Aorta (tissue), 5 donors: ENCODE measurements at places on chromosomes 2 and 18. TPM values are rescaled to one million over a fixed set of nuclear protein-coding genes. Genes with fewer than 3 reads are reported as not detected.

GRCh38 chr18:25435149-25435782 lies 83.3 kb upstream of the ZNF521 start:
- no peak for DNase-seq

The CYP1B1 gene
- polyA plus RNA-seq = 10.4 TPM

DNA sequence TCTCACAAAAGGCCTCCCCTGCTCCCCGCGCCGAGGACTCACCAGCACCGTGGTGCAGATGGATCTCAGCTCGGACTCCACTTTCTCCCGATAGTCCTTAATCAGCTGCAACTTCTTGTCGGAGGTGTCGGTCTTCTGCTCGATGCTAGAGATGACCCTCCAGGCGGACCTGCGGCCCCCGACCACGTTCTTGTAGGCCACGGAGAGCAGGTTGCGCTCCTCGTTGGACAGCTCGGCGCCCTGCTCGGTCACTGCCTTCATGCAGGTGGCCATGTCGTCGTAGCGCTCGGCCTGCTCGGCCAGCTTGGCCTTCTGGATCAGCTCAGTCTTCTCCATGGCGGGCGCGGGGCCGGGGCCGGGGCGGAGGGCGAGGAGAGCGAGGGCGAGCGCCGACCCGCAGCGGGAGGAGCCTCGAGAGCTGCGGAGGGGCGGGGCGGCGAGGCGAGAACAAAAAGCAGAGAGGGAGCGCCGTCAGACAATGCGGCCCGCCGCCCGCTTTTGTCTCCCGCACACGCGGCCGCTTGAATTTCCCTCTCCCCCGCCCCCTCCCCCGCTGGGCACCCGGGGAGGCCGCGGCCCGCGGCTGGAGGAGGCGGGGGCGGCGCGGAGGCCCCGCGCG lies 571 bp downstream of the YWHAQ start:
- peak; percentile 87 for DNase-seq

- DNase-seq = no peak
These were observed 261.1 kb upstream of the RAB12 start for GRCh38 chr18:8348051-8348720.

- DNase-seq = no peak
These were observed 49.3 kb downstream of the DSEL start for GRCh38 chr18:67467188-67467587.

GRCh38 chr18:36382854-36383253 lies 85.3 kb downstream of the FHOD3 start:
- no peak for DNase-seq

GRCh38 chr18:8088626-8089025 lies 520.6 kb upstream of the RAB12 start:
- no peak for DNase-seq

- DNase-seq = no peak
These were observed 108.3 kb downstream of the HNRNPLL start for GRCh38 chr2:38494394-38494793.

GRCh38 chr2:111066062-111066593 lies 54.6 kb upstream of the BCL2L11 start:
- no peak for DNase-seq

The HDLBP gene
- 221 TPM for polyA plus RNA-seq

- no peak for DNase-seq
These were observed 1099.6 kb upstream of the TMEFF2 start for GRCh38 chr2:193294371-193294770.

The MROH2A gene
- not detected for polyA plus RNA-seq

DNA sequence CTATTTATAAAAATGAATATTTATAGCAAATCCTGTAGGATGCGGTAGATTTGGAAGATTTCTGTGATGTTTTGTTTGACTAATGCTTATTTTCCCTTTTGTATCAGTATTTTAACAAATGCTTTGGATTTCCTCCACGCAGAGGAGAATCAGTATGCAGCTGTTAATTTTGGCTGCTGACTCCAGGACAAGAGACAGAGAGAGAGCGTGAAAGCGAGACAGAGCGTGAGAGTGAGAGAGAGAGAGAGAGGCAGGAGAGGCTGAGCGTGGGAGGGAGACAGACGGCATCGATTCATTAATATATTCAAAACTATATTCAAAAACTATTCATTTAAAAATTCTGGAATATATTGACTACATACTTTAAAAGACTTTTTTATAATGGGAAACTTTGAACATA lies 62.5 kb downstream of the RRM2 start:
- DNase-seq = no peak

The IL37 gene
- not detected for polyA plus RNA-seq

- no peak for DNase-seq
These were observed 2.9 kb downstream of the SETBP1 start for GRCh38 chr18:44683556-44683955.

- DNase-seq = no peak
These were observed 124.2 kb downstream of the SH3RF3 start for GRCh38 chr2:109253217-109253616.

GRCh38 chr2:181426672-181427071 lies 30.5 kb upstream of the ITGA4 start:
- DNase-seq = no peak

The ZNF385B gene
- polyA plus RNA-seq = not detected

The GPR35 gene
- 10.1 TPM for polyA plus RNA-seq

DNA sequence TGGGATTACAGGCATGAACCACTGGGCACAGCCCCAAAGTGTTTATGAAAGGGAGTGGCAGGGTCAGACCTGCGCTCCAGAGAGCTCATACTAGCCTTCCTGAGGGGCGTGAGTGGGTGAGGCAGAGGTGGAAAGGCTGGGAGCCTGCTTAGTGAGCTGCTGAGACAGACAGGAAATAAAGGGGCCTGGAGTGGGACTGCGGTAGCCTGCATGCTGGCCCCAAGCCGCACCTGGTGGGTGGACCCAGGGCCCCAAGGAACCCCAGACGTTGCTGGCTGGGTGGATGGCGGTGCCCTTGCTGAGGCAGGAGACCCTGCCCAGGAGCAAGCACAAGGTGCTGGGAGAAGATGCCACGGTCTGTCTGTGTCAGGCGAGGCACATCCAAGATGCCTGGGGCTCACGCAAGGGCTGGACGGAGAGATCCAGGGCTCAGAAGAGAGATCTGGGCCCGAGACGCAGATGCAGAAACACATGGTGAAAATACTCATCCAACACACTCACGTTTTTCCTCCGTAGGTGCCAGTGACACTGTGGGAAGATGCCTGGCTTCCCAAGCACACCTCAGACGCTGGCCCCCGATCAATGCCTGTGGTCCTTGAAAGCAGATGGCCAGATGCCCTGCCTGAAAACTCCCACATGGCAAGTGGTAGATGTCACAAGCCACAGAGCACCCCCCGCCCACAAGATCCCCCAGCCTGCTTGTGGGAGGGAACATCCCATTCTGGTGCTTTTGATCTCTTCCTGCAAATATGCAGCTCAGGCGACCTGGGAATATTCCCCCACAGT lies 151.1 kb downstream of the GLI2 start:
- peak; percentile 42 for DNase-seq

DNA sequence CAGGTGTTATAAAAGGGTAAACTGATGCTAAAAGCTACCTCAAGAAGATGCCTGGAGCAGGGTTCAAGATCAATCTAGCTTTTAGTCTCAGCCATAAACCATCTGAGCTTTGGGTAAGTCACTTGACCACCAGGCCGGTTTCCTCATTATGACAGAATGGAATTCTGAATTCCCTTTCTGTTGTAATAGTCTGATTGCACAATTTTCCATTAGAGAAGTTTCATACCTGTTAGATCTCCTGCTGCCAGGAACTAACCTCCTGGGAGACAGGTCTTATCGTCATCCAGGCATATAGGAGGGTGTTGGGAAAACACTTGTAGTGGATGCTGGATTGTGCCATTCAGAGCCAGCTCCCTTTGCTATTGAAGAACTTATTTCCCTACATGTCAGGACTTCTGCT lies 272.5 kb downstream of the TDRD15 start:
- DNase-seq = no peak

- no peak for DNase-seq
These were observed 304.7 kb downstream of the TCF4 start for GRCh38 chr18:55283309-55283708.

DNA sequence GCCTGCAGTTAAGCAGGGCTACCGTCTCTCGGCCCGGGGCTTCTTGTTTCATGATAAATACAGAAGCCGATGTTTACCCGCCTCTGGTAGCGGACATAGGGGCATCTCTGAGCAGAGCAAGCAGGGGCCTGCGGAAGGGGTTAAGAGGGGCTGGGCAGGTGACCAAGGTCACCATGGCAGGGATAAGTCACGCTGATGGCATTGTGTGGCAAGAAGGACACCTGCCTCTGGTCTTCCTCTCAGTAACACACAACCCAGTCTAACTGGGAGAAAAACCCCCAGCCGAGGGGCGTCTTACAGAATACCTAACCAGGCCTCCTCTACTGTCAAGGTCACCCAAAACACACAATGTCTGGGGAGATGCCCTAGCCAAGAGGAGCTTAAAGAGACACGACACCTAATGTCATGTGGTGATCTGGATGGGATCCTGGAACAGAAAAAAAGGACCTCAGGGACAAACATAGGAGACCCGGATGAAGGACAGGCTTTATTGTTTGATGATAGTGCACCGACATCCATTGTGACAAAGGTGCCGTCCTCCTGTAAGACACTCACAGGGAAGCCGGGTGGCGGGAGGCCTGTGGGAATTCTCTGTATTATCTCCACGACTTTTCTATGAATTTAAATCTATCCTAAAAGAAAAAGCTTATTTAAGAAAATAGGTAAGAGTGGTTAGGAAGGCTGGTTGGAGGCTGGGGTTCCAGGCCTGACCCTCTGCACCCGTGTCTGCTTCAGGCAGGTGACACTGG lies 24.8 kb downstream of the SH3BP4 start:
- DNase-seq = peak; percentile 59

GRCh38 chr2:8392098-8392866 lies 289.6 kb upstream of the ID2 start:
- DNase-seq = no peak

DNA sequence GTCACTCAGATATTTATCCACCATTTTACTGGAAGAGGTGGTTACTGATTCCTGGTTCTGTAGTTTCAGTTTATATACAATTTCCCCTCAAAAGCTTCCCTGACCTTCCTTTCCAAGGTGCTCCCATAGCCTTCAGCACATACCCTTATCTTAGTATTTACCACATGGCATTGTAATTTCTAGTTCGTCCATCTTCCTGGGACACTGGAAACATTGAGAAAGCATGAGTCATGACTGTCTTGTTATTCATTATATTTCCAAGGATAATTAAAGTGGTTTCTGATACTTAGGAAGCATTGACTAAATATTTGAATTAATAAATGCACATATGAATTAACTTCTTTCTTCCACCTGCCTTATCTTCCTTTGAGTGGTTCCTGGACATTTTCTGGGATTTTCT lies 203.8 kb downstream of the ETAA1 start:
- no peak for DNase-seq

GRCh38 chr2:237418300-237418699 lies 4.3 kb upstream of the COL6A3 start:
- no peak for DNase-seq

DNA sequence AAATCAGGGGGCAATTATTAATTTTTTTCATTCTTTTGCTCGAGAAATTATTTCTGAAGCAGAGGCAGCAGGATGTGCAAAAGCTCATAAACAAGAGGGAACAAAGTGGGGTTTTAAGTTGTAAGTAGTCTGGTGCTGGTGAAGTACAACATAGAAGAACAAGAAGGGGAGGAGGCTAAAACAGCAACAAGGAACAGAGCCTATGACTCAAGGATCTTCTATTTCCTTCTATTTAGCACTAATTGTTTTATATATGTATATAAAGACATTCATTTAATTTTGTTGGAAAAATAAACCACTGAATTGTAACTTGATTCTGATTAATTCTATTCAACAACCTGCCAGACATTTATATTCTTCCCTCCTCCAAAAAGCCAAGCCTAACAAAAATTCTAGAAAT lies 35.0 kb downstream of the YES1 start:
- DNase-seq = no peak

DNA sequence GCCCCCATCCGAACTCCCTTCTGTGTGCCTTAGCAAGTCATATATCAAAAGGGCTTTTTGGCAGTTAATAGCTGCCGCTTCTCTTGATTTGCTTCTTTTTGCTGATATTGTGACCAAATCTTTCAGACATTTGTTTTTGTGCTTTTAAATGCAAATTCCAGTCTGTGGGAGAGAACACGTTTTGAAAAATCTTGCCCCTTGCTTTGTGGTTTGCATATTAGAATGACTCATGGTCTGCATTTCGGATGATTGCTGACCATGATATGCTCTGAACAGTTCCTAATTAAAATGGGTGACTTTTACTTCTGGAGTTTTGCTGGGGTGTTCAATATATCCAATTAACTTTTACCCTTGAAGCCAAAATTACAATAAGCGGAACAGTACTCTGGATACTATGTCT lies 58.2 kb upstream of the ST6GAL2 start:
- DNase-seq = no peak

GRCh38 chr2:67733517-67733916 lies 329.3 kb downstream of the C1D start:
- DNase-seq = no peak

DNA sequence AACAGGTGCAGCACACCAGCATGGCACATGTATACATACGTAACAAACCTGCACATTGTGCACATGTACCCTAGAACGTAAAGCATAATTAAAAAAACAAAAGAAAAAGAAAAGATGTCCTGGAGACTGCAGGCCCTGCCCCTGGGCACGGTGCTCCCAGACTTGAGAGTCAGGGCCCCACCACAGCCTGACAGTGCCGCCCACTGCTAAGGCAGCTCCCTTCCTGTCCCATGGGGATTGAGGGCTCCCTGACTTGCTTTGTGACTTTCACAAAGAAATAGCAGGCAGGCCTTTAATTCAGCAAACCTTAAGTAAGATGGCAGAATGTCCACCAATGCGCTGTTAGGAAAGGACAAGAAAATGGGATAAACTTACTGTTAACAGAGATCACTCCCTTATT lies 116.8 kb downstream of the NDUFA10 start:
- peak; percentile 35 for DNase-seq

The DCDC2C gene
- 2.4 TPM for polyA plus RNA-seq

The TUBA3E gene
- polyA plus RNA-seq = not detected

- DNase-seq = no peak
These were observed 14.3 kb downstream of the MAP3K2 start for GRCh38 chr2:127373362-127374083.

The HOXD11 gene
- not detected for polyA plus RNA-seq

DNA sequence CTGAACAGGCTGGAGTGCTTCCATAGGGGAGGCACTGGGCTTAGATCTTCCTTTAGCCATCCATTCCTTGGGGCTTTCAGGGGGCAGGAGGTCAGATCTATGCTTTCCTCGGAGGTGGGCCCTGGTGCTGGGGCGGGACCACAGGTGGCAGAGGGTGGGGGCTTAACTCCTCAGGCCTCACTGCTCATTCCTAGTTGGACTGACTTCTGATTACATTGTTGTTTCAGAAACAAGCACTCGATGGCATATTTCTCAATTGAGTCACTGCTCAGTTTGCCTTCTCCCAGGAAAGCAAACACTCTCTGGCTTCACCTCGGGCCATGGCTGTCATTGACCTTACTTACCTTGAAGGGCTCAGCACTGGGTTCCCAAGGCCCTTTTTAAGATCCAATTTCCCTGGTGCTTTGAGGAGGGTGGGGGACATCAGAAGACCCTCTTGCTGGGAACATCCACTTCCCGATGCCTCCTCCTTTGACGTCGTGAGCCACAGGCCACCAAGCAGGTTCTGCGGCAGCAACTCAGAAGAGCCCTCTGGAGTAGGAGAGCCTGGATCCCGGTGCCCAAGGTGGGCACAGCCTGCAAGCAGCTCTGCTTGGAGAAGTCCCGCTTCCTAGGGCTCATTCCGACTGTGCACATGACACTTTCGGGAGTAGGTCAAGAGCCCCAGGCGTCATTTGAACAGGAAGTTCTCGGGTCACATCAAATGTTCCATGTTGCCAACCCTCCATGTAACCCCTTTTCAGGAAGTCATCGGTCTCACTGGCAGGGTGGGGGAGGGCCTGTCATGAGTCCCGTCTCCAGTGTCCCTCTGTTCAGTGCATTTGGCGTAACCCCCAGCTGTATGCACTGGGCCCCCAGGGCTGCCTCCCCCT lies 40.6 kb downstream of the SDC1 start:
- DNase-seq = peak; percentile 62
